ENCODE measurements at places on chromosomes 7 and 10.

DNA sequence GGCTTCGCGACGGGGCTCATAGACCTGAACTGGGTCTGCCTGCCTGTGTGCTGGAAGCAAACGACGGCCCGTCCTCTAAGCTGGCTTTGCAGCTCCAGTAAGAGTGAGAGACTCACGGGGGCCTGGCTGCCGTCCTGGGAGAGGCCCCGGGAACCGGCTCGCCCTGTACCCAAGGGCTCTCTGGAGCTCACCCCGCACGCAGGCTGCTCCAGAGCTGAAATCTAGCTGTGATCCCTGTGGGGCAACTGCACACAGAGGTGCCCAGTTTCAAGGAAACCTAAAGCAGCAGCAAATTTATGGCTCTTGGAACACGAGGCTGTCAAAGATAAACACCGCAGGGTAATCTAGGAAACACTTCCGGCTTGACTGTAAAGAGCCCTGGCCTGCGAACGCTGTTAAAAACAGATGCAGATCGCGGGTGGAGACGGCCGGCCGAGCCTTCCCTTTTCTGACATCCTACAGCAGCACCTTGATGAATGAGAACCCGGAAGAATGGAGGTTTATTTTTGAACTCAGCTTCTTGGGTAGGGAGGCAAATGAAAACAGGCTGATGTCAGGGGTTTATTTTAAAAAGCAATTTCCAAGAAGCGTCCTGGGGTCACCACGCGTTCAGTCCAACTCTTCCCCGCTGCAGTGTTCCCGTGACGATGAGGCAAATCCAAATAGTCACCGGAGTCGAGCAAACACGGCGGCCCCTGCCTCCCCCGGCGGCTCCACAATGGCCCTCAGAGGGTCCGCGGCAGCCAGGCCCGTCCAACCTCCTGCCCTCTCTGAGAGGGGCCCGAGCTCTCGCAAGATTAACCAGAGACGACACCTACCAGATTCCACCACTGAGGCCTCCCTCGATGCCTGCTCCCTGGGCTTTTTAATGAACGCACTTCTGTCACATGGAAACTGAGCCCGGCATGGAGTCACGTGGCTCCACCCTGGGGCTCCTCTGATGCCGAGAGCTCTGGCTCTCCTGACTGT lies 29.6 kb downstream of the AMZ1 start:
- DNase-seq = no peak

DNA sequence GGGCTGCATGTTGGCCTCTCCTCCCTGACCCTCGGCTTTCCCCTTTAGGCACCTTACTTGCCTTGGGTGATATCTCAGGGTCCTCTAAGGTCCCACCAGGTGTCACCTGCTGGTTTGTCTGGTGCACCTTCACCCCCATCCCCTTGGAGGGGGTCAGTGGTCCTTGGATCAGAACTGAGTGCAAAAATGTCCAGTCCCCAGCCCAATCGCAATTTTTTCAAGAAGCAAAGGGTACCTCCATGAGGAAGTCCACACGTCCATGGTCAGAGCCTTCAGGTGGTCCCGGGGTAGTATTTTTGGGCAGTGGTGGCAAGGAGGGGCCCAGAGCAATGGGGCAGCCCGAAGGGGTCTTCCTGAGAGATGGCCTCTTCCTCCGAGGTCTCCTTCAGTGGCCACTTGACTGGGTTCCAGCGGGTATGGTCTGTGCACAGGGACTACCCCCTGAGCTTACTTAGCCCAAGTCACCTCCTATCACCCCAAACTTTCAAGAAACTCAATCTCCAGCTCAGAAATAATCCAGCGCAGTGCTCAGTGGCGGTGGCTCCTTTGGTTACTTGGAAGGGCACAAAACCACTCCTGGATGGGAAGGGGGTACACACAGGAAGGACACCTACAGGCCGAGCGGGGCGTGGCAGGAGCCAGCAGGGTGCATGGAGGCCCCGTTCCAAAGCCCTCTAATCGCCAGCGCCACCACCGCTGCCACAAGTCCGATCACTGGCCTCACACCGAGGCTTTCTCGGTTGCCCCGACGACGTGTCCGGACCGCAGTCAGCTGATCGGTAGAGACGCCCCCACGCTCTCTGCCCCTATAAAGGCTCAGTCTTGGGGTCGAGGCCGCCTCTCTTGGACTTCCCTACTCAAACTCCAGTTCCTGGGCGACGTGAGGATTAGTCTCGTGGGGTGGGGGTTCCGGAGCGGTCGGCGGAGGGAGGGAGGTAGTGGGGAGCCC lies 4.5 kb downstream of the SAP25 start:
- no peak for DNase-seq

DNA sequence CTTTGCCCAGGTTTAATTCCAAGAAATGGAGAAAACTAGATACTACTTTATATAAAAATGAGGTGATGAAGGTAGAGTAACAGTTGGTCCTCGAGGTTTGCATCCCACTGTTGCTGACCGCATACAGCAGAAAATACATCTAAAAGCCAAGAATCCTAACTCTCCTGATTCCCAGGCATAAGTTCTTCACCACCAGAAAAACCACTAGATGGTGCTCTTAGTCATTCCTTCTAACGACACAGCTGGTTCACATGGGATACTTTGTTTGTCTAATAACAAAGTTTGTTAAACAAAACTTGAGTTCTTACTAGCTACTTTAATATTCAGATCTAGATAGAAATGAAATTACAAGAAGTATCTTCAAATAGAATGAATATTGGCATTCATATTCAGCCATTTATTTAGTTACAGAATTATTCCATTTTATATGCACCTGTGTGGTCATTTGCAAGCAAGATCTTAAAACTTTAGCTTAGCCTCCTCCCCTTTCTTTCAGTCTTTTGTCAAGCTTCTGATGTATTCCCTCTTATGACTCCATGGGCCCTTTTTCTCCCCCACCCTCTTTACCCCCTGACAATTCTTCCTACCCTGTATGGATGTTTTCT lies 54.1 kb upstream of the CYP26C1 start:
- peak; percentile 61 for DNase-seq

GRCh38 chr10:13712837-13713581 lies 126.2 kb downstream of the PRPF18 start:
- peak; percentile 94 for DNase-seq

DNA sequence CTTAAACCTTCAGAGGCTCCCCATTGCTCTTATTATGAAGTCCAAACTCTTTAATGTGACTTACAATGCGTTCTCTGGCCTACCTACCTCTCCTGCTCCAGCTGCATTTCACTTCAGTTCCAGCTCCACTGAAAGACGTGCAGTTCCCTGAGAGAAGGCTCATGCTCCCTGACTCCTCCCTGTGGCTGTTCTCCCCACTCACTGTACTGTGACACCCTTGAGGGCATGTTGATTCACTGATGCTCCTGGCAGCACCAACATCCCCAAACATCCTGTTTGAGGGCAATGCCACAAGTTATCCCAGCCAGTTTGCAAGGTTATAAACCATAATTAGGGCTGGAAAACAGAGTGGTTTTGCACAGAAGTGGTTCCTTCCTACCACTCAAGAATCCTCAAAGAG lies 111.2 kb downstream of the LSM5 start:
- DNase-seq = no peak

DNA sequence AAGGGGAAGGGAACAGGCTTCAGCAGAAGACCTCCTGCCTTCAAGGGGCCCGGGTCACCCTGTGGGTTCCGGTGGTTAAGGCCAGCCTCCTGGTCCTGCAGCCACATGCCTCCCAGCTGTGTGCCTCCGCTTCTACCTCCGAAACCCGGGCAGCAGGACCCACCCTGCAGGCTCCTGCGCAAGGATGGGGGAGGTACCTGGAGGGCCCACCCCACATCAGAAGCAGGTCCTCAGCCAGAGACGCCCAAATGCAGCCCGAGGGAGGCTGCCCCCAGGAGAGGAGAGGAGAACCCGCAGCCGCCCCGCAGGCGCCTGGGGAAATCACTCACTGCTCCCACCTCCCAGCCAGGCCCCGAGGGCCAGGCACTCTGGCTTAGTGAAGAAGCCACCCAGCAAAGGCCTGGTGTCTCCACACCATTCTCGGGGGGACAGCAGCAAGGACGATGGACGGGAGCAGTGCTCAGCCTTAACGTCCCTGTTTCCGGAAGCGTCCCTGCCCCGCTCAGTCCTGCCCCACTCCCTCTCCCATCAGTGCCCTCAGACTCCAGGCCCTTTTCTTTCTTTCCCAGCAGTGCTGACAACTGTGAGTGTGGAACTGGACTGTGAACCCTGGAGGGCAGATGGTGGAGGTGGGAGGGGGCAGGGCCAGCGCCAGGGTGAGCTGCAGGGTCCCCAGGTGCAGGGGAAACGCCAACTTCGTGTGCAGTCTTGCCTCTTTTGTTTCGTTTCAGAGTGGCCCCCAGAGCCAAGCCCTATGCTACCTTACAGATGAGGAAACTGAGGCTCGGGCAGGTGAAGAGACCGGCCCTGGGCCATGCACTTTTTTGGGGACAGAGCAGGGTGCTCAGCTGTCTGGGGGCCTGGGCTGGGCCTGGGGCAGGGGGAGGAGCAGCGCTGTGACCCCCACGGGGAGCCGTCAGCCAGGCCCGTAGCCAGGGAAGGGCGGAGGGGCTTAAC lies 138.0 kb downstream of the FAM53B start:
- DNase-seq = no peak

DNA sequence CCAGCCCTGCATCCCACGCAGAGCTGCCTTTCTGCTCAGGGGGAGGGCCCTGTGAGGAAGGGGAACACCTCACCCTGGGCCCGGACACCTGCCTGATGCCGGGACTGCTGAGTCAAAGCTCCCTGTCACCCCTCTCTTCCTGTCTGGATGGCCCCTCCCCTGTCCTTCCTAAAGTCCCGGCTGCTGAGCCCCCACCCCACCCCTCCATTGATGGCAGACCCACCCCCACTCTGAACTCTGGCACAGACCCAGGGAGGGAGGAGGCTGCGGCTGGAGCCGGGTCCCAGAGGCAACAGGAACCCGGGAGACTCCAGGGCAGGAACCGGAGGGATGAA lies 78.7 kb downstream of the ELFN1 start:
- DNase-seq = no peak

DNA sequence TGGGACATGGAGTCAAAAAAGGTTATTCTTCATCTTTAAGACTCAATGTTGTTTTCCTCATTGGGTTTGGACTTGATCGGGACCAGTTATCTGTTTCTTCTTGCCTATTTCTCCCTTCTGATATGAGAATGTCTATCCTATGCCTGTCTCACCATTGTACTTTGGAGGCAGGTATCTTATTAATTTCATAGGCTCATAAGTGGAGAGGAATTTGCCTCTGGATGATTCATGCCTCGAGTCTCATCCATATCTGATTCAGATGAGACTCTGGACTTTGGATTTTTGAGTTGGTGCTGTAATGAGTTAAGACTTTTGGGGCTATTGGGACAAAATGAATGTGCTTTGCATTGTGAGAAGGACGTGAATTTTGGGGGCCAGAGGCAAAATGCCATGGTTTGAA lies 36.2 kb upstream of the CCDC7 start:
- no peak for DNase-seq

DNA sequence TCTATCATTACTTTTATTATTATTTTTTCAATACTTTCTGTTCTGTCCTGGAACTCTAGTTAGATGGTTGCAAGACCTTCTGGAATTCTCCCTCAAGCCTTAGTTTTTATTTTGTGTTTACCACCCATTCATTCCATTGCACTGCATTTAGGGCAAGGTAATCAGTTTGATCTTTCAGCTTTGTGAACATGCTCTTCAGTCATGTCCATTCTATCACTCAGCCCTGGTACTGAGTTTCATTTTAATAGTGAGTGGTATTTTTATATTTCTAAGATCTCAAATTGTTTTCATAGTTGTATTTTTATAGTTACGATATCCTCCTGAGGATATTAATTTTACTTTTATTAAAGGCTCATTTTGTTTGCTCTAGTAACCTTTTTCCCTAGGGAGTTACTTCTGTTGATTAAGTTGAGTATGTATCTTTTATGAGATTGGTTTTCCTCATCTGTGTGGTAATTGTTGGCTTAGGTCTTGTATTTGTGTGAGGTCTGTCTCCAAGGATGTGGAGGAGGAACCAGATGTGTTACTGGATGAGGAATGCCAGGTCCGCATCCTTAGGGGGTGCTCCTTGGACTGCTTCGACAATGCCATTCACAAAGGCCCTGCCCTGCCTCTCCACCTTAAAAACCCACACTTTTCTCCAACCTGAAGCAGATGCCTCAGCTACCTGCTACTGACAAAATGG lies 46.7 kb upstream of the RAB18 start:
- no peak for DNase-seq

DNA sequence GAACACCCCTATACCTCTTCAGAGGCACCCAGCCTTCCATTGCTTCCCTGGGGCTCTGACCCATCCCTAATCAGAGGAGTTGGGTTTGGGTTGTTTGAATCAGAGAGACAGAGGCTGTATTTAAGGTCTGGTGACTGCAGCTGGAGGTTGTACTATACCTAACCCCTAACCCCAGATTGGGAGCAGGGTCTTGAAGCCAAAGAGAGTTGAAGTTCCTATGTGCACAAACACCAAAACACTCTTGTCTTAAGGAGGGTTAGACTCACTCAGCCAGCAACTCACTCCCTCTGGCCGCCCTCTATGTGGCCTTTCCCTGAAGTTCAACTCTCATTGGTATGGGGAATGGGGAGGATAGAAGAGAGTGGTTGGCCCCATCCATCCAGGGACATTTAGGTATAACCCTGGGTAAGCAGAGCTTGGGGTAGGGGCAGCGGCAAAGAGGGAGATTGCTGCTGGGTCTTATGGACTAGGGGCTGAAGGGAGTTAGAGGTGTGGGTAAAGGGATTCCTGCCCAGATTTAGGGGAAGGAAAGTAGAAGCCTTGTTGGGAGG lies 80.0 kb downstream of the PAX2 start:
- DNase-seq = no peak

DNA sequence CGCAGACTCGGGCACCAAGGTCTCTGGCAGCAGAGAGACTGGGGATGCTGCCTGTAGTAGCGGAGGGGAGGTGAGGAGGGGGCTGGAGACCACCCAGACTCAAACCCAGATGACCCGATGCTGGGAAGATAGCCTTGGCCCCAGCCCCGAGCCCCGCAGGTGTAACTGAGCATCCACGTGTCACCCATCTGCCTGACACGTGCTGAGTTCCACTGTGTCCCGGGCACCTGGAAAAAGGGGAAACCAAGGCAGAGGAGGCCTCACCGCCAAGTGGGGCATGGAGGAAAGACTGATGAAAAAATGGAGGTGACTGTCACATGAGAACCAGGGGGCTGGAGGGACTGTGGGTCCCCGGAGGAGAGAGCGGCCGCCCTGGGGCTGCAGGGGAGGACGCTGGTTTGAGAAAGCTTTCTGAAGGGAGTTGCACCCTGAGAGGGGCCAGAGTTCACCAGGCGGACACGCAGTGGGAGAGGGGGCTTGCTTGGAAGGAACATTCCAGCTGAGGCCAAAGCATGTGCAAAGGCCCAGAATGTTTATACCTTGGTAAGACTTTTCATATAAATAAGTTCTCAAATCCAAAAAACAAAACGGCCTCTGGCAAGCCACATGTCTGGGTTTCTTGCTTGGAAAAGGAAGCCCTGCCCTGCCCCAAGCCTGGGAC lies 27.4 kb upstream of the ELN start:
- DNase-seq = no peak

- DNase-seq = peak; percentile 31
Measured at GRCh38 chr10:31467791-31468535, 148.9 kb downstream of the ZEB1 start.

- DNase-seq = no peak
Measured at GRCh38 chr10:122875843-122876466, 3.4 kb downstream of the FAM24B start.

GRCh38 chr7:79334841-79335240 lies 118.6 kb downstream of the MAGI2 start:
- DNase-seq = no peak
